ENCODE measurements at places on chromosomes 5 and 9.

- DNase-seq = no peak
Measured at GRCh38 chr5:119393201-119393691, 37.4 kb downstream of the TNFAIP8 start.

- no peak for DNase-seq
Measured at GRCh38 chr5:133222979-133223378, 171.2 kb downstream of the HSPA4 start.

DNA sequence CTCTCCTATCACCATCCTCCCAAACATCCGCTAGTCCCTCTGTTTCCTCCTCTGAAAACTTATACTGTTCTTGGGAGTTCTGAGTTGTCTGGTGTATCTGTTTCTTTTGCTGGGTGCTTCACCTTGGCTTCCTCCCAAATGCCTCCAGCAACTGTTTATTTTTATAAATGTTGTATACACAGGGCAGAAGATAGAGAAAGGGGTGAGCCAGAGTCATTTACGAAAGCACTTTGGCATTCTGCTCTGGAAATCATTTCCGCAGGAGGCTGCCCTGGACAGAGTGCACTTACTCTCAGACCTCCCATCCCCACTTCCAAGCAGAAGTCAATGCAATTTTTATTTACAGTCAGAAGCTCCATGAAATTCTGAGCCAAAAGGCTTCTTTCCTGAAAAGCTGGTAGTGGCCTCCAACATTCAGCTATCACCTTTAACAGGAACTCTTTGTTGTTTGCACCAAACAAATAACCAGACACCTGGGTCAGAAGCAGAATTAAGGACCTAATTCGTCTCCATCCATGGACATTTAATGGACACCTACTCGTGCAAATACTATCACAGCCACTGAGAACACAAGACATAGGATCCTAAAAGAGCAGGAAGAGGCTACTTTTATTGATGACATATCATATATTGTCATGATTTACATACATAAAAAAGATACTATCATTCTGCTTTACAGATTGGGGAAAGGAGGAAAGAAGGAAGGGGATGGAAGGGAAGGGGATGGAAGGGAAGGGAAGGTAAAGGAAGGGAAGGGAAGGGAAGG lies 229.5 kb upstream of the PAPPA start:
- peak; percentile 73 for DNase-seq

DNA sequence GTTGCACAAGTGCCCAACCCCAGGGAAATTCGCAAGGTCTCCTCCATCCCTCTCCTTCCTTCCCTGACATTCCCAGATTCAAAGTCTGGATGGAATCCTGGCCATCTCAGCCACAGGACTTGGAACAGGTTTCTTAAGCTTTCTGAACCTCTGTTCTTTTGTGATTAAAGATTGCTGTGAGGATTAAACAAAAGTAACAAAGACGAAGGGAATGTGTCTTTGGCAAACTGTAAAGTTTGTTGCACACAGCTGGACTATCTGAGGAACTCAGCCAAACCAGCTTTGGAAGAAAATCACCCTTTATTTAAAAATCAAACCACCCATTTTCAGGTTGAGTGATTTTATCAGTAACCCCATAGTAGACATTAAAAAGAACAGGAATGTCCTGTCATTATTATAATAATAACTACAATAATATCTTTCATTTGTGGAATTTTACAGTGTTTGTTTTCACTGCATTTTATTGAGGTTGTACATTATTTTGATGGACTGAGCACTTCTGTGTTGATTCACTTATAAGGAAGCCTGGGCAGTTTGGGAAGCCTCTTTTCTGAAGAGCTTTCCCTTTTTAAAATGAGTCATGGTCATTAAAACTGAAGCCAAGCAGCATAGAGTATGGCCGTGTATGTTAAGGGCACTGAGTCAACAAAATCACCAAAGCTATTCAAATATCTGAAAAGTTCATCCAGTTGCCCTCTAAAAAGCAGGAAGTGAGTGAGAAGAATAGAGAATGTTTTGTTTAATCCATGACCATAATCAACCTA lies 310.2 kb downstream of the AGTPBP1 start:
- no peak for DNase-seq

DNA sequence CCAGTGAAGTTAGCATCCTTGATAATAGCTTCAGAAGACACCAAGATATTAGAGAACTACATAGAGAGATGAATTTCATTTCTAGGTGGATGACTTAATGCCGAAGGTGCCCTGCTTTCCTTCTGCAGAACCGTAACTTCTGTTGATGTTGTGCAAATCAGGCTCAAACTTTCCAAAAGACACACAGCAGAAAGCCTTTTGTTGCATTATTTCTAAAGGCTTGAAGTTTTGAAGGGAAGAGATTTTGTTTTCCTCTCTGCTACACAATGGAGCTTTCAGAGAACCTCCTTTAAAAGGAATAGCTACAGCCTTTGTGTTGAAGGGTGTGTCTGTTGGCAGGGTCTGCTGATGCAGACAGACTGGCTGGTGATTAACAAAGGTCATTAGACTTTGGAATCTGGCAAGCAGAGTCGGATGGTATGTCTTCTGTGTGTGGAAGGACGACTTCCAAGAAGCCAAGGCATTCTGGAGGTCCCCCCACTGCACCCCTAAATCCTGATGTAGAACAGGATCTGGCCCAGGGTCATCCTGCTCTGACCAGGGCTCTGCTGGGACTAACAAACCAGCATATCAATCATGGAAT lies 57.8 kb downstream of the ZNF462 start:
- DNase-seq = peak; percentile 18

DNA sequence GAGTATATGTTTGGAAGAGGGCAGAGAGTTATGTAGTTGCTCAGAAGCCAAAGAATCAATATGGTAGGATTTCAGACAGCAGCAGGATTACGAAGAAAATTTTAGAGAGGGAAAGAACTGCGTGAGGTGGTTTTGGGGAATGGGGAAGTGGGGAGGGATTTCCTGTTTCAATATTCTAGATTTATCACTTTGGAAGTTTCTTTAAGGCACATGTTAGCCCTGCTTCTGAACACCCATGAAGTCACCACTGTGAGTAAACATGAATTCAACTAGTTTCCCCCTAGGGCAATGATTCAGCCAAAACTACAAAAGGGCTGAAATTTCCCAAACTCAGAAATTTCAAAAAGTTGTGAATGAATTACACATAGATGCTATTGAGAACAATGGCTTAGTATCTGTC lies 132.2 kb downstream of the EBF1 start:
- DNase-seq = no peak

GRCh38 chr5:145521066-145521465 lies 314.1 kb downstream of the PRELID2 start:
- no peak for DNase-seq

DNA sequence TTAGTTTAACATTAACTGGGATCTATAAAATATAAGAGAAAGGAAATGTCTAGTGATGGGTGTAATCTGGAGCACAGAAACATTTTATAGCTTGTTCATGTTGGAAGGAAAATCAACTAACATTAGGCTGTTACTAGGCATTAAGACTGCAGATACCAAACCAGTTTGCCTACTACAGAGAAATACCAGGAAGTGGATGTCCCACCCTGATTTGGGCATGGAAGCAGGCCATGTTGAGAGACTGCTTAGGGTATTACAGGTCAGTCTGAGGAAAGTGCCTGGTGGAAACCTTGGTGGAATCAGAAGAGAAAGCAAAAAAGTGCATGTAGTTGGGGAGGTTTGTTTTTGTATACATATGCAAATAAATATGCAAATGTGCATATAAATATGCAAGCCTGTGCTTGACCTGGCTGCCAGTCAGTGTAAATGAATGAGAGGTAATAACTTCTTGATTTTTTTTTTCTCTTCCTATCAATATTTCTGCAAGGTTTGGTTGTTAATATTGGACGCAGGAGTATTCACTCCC lies 9.6 kb upstream of the CCDC112 start:
- DNase-seq = no peak

- no peak for DNase-seq
Measured at GRCh38 chr5:148585988-148586387, 68.3 kb downstream of the HTR4 start.

- DNase-seq = no peak
Measured at GRCh38 chr5:149687486-149688168, 42.5 kb upstream of the PPARGC1B start.

DNA sequence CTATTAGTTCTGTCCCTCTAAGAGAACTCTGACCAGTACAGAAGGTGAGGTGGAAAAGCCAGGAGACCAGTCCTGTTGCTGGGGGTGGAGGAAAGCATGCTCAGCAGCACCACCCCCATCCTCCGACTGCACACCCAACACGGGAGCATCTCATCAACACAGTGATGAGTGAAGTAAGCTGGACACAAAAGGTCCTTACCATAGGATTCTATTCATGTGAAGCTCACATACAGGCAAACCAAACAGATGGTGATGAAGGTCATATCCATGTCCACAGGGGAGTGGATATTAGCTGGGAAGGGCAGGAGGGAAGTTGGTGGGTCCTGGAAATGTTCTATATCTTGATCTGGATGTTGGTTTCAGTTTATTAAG lies 14.8 kb upstream of the MARCHF6 start:
- no peak for DNase-seq

GRCh38 chr5:166354332-166354731 lies 1937.1 kb upstream of the WWC1 start:
- no peak for DNase-seq

DNA sequence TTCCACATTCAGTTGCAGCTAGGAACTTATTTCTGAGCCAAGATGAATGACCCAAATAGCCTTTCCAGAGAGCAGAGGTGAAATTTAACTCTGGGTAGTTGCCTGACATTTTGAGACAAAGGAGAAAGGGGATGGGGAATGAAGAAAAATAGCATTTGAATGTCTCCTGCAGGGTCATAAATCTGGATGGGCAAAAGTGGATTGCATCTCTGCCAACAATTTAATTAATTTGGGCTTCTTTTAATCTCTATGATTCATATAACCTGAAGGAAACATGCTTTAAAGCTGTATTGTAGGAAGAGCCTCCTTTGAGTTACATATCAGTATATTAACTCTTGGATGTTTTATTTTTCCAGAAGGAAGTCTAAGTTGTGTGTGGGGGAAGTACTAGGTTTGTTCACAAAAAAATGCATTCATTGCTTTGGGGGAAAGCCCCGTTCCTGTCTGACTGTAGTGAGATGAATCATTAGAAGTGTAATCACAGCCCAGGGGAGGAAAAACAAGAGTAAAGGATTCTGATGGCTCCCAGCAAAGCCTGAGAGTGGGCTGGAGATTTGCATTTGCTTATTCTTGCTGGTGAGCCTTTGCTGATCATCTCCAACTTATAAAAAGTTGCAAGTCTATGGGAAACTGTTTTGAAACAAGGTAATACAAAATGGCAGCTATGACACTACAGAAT lies 133.0 kb upstream of the IQGAP2 start:
- no peak for DNase-seq

DNA sequence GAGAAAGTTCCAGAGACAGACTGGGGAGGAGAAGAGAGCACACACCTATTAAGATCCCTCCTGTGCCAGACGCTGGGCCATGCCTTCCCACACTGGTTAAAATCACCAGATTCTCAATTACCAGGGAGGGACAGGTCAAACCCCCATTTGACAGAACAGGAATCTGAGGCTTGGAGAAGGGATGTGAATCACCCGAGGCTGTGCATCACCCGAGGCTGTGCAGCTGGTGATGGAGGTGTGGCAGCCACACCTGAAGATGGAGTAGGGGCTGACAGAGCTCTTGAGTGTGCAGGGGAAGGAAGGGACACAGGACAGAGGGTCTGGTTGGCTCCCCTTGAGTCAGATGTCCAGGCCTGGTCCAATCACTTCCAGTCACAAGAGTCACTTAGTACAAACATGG lies 70.6 kb downstream of the LMX1B start:
- no peak for DNase-seq

- DNase-seq = no peak
Measured at GRCh38 chr5:178090856-178091255, 22.5 kb upstream of the N4BP3 start.

DNA sequence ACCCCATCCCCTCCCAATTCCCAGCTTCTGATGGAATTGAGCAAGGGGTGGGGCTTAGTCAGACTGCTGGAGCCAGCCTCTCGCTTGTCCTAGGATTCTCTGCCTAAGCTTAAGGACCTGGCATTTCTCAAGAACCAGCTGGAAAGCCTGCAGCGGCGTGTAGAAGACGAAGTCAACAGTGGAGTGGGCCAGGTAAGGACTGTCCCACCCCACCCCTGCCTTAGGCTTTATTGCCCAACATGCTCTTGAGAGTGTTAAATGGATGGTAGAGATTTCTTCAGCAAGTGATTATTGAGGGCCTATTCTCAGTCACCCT lies 1.1 kb downstream of the SLC35A4 start:
- DNase-seq = no peak

- DNase-seq = no peak
Measured at GRCh38 chr5:132549576-132549975, 6.3 kb upstream of the IL5 start.

GRCh38 chr9:103287361-103287760 lies 292.2 kb downstream of the CYLC2 start:
- no peak for DNase-seq

DNA sequence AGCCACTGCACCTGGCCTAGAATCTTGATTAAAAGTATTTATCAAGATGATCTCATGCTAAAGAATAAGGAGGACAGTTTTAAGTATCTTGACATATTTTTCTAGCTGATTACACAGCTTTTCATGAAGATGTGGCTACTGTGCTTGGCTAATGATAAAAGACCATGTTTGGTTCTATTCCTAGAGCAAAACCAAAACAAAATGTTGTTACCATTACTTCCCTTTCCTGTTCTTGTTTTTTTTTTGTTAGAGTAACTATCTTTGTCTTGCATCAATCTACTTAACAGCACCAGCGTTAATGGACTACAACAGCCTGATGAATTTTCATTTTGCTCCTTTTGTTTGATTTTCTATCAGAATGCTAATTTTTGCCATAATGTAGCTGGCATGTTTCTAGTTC lies 86.2 kb upstream of the DHFR start:
- no peak for DNase-seq

- DNase-seq = no peak
Measured at GRCh38 chr5:178642351-178642909, 15.6 kb upstream of the CLK4 start.

- no peak for DNase-seq
Measured at GRCh38 chr5:102583276-102584124, 84.7 kb upstream of the SLCO6A1 start.

DNA sequence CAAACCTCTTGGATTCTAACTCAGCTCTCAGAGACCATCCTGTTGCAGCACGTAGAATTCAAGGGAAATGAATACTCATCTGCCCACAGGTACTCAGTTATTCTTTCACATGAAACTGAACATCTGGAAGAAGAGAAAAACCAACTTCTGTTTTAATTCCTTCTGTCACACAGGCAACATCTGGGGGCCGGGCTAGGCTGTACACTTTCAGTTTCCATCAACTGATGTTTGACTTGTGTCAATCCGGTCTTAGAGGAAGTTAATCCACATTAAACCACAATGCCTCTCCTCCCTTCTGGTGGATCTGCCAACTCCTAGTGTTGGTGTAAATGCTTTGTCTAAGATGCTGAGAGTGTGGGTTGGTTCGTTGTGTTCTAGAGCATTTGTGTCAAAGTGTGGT lies 17.6 kb downstream of the DMRT3 start:
- no peak for DNase-seq

GRCh38 chr5:132083071-132083678 lies 9.6 kb downstream of the CSF2 start:
- DNase-seq = no peak

GRCh38 chr9:126317513-126317912 lies 9.1 kb upstream of the MVB12B start:
- DNase-seq = no peak

GRCh38 chr5:98957307-98957706 lies 28.5 kb upstream of the CHD1 start:
- no peak for DNase-seq
